ENCODE measurements at places on chromosomes 12 and 14.
A peak's percentile ranks its signal among the peaks of the same experiment; 100 is the strongest.

GRCh38 chr12:6620137-6620884 lies 13.1 kb upstream of the CHD4 start:
- no peak for DNase-seq

DNA sequence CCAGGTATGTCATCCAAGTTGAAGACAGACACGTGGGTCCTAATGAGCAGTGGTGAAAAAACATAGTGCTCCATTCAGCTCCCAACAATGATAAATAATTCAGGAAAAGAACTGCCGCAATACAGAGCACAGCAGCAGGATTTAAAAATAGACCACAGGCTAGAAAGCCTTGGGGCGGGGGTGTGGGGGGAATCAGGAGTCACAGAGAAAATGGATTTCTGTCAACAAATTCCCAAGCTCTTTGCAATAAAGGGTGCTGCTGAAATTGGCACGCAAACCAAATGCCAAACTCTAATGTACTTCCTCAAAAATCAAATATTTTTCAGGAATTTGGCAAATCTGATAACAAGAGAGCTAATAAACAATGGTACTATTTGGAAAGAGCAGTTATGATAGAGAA lies 58.6 kb downstream of the R3HDM2 start:
- no peak for DNase-seq

DNA sequence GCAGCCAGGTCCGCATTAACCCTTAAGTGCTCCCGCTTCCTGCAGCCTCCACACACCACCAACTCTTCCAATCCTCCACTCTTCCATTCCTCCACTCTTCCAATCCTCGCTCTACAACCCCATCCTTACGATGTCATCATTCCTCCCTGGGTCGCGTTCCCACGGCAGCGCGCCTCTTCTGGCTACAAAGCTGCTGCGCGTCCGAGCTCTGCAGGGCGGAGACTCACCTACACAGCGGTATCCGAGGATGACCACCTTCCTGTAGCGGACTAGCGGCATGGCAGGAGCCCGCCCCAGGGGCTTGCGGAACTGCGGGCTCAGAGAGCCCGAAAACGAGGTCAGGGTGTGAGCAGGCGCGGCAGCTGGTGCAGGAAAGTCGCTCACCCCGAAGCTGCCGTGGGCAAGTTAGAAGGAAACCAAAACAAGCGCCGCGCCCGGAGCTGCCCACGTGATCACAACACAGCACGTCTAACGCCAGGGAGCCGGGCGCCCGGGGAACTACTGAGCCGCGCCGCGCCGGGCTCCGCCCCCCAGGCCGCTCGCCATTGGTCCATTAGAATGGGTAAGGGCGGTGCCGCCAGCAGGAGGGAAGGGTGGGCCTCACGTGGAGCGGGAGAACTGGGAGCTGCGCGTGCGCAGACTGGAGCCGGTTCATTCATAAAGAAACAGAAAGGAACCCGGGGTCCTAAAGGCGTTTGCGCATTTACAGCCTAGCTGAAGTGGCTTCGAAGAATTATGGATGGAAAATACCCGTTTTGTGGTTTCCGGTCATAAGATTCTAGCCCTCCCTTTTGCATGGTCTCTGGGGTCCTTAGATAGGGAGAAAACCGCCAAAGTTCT lies at the start of gene RHEBL1:
RHEBL1 (minus strand) TSS at position 473 of the 840 bp plus-strand sequence; CDS start at position 279, 194 bp downstream.
- peak; percentile 94 for DNase-seq

DNA sequence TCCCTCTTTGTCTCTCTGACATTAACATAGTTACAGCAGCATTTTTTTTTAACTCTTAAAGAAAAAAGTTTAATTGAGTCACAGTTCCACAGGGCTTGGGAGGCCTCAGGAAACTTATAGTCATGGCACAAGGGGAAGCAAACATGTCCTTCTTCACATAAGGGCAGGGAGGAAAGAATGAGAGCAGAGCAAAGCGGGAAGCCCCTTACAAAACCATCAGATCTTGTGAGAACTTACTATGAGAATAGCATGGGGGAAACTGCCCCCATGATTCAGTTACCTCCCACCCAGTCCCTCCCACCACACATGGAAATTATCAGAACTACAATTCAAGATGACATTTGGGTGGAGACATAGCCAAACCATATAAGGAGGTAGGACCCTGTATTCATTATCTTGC lies 96.2 kb downstream of the PLBD1 start:
- DNase-seq = no peak

- DNase-seq = no peak
These were observed 20.6 kb downstream of the CNIH1 start for GRCh38 chr14:54420478-54421142.

- no peak for DNase-seq
These were observed 39.3 kb upstream of the FRMD6 start for GRCh38 chr14:51612449-51612848.

GRCh38 chr12:101738920-101739665 lies at the start of gene SYCP3:
TSS of gene SYCP3 (minus strand) at chr12:101739462. CDS start at chr12:101737935, 1,527 bp downstream.
- DNase-seq = no peak

DNA sequence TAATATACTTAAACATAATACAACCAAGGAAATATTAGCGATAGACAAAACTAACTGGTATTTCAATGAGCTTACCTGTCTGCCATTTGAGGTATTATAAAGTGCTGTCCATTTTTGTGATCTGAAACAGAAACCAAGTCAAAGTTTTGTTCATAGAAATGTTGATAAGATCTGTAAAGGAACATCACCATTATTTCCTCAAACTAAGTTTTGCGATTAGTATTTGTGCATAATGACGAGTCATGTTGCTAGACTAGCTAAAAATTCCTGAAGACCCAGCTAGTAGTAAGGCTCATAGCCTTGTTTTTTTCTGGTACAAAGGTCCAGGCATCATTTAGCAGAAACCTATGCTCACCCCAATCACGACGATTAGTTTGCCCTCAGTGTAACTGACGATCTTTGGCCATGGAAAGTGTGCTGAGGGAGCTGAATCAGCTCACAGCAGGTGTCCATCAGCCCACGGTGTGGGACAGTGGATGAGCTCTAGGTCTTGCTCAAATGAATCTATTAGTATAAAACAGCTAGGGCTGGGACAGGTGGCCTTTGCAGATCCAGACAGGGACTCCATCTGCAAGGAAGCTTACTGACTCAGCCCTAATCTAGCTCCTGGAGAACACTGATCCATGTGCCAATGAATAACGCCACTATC lies 28.7 kb downstream of the GIT2 start:
- DNase-seq = no peak

DNA sequence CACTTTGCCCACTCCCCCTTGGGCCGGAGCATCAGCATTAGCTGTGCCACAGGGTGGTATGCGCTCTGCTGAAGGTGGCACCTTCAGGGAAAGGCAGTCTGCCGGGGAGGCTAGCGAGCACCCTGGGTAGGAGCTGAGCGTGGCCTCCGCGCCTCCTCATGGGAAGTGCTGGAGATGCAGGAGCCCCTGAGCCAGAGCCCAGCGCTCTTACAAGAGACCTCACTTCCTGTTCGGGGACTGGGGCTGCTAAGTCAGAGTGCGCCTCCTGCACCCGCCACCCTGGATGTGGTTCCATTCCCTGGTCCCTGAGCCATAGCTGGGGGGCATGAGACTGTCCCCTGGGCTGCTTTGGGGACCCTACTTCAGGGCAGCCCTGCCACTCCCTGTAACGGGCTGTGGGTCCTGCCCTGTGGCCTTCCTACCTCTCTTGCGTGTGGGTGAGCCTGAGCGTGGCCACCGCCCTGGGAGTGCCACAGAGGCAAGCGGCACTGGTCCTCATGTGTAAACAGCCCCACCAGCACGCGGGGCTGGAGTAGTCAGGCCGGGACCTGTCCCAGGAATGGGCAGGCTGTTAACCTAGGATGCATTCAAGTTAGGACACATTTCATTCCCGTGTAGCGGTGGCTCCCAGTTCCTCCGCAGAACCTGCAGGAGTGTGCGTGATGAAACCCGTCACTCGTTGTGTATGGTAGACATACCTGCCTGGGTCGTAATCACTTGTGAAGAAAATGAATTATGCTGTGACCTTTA lies 19.4 kb downstream of the COA8 start:
- no peak for DNase-seq

- DNase-seq = no peak
These were observed 4.4 kb downstream of the BDKRB1 start for GRCh38 chr14:96260341-96260821.

- DNase-seq = no peak
These were observed 10.8 kb upstream of the DGLUCY start for GRCh38 chr14:91103116-91103515.
